ENCODE measurements at places on chromosomes 3 and 15.

DNA sequence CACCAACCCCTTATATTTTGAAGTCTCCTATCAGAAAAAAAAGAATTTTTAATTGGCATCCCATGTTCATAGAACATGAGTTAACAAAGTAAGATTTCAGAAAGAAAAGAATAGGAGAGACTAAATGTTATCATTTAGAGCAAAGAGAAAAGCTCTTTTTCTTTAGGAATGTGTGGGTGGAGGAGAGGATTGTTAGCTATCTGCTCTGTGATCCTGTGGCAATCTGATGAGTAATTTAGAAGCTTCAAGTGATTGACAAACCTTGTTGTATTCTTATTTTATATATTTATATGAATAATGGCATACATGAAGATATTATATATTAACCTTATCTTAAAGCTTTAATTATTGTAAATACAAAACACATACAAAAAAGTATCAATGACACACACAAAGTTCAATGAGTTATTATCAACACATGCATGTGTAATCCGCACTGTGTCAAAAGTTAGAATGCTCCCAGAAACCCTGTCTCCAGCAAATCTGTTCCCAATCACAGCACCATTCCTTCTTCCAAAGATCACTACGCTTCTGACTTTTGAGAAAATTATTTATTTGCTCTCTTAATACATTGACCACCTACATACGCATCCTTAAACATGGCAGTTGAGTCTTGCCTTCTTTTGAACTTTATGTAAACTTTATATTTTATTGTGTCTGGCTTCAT is 907.4 kb downstream of the MCTP2 start:
- DNase-seq: no peak

GRCh38 chr3:9136746-9137465 is 112.5 kb downstream of the SRGAP3 start:
- no peak for DNase-seq

DNA sequence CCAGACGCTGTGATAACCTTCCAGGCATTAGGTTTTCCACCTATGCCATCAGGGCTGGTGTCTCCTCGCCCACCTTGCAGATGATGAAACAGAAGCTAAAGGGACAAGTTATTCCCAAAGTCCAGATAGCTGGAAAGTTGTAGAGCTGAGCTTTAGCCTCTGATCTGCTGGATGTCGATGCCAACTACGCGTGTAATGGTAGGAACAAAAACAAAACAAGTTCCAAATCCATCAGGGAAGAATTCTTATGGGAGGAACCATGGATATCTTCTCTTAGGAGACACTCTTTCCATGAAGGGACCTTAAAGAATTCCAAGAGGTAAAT is 28.1 kb upstream of the RHO start:
- no peak for DNase-seq

DNA sequence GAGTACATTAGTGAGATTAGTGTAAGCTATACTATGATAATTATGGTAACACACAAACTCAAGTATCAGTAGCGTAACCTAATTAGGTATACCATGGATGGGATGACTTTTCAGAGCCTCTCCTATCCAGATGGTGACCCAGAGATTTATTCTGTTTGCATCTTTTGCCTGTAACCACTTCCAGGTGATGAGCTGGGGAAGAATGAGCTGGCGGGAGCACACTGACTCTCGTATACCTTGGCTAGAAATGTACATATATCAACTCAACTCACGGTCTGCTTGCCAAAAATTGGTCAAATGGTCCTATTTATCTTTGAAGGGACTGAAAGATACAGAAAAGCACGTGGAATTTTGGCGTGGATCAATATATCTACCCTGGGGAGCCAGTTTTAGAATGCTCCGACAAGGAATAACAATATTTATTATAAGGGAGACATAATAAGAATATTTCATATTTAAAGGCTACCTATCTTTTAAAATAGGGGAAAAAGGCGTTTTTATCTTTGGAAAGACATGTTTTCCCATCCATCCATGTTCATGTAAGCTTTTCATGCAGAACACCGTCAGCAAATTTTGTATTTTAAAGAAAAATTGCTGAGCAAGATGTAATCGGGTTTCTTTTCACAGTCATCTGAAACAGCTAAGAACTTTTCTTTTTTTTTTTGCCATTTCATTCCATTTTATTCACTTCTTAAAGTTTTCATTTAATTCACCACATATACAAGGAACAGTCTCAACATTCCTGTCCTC is 502.6 kb upstream of the CBLB start:
- DNase-seq: no peak

- peak; percentile 37 for DNase-seq
These were observed 417.1 kb downstream of the TAFA4 start for GRCh38 chr3:68515237-68515636.

GRCh38 chr3:43893727-43894126 is 203.0 kb downstream of the ABHD5 start:
- no peak for DNase-seq

DNA sequence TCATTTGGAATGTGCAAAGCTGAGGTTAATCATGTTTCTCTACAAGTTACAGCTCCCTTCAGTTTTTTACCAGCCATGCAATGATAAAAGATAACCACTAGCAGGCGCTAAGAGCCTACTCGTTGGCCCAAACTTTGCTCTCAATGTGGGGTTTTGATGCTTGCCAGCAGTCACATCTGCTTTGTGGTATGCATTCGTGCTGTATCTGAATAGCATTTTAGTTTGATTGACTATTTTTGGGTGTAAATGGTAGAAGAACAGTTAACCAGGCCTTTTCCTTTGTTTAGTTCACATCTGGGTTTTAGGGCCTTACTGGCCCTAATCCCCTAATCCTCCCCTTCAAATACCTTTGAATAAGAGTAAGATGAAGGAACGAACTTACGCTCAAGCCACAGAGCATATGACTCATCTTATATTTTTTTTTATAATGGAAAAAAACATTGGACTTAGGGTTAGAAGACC is 4.4 kb upstream of the CLDN11 start:
- DNase-seq: peak; percentile 79

DNA sequence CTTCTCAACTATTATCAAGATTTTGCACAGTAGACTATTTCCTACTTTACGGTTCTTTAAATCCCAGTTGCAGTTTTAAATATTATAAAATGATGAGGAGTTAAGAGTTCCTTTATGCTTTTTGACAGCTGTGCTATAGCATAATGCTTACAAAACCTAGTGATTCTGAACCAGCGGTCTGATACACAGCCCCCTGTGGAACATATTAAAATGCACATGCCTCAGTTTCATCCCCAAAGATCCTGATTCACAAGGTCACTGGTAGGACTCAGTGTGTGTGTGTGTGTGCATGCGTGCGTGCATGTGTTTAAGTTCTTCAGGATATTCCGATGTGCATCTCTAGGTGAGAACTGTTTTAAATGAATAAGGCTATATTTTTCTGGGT is 330.1 kb upstream of the TPM1 start:
- DNase-seq: no peak

DNA sequence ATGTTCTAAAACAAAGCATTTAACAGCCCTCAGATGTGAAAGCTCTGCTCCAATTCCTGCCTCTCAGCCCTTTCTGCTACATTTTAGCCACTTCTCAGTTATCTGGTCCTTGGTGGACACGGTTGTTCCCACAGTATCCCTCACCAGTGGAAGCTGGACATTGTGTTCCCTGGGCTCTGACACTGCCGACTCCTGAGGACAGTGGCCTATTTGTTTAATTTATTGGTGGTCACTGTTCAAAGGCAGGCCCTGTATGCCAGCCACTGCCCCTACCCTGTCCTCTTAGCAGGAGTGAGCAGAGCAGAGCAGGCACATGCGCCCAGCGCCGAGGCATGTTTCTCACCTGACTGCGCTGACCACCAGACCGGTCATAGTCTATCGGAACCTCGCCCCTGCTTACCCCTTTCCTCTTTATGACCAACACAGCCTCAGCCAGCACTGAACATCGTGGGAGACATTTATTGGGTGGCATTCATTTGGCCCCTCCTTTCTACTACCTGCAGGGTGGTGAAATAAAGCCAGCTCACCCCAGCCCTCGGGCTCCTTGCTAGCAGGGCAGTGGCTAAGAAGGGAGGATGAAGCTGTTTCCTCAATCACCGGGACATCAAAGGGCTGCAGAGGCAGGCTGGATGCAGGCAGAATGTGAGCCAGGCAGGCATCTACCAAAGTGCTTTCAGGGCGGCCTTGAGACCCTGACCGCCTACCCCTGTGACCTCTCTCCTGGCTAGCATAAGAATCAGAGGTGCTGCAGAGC is 54.3 kb upstream of the HACD2 start:
- DNase-seq: no peak

- no peak for DNase-seq
These were observed 141.9 kb downstream of the P3H2 start for GRCh38 chr3:189978753-189979152.

DNA sequence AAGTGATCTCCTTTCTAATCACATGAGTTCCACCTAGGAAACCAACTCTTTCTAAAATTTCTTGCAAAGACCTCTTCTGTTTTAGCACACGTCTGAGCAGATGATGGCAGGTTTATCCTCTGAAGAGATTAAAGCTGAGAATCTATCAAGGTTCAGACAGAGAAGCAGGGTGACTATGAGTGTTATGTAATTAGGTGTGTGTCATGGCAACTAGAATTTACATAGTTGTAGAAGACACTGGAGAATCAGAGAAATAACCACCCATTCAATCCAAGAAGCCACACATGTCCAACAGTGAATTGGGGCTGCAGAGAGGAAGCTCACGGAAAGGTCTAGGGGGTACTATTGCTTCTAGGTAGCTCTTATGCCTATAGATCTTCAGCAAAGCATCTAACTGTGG is 600.5 kb downstream of the PYDC2 start:
- DNase-seq: no peak

DNA sequence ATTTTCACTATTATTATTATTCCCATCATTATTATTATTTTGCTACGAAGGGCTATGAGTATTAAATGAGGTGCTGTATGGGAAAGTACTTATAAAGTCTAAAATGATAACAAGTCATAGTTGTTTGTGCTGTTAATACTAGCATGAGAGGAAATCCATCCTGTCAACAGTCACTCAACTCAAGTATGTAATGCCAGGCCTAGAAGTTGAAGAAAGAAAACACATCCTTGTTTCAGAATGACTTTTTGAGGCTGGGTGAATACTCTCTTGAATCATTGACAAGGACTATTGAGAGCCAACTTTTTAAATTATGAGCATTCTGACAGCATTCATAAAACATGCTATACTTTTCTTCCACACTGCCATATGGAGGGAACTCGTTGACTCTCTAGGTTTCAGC is 60.9 kb upstream of the ATP13A5 start:
- DNase-seq: no peak

DNA sequence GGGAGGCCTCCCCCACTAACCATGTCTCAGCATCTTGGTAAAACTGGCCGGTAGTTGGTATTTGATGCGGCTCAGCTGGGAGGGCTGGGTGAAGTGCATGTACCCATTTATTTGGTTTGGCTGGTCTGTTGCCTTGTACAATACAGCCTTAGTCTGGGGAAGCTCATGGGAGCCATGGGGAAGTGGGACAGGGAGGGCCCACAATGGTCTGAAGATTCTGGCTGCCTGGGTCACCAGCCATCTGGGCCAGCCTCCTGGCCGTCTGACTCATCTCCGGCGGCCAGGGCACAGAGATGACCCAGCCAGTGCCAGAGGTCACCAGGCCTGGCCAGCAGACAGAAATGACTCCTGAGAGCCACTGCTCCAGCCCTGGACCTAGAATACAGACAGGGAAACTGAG is 51.6 kb upstream of the SMAD6 start:
- no peak for DNase-seq

- no peak for DNase-seq
These were observed 155.1 kb downstream of the NUP210 start for GRCh38 chr3:13265016-13265415.

- DNase-seq: no peak
These were observed 240.3 kb downstream of the FGF12 start for GRCh38 chr3:192487033-192487432.
